H4 (cell line): ENCODE measurements at places on chromosomes 7 and 10. TPM values are rescaled to one million over a fixed set of nuclear protein-coding genes. Genes with fewer than 3 reads are reported as not detected.

The PLEKHA1 gene
- 8.1 and 15.8 TPM in 2 replicates for total RNA-seq

The MKI67 gene
- total RNA-seq = 19.2 and 33.3 TPM in 2 replicates

The CRHR2 gene
- not detected in 2 replicates for total RNA-seq

The CALHM1 gene
- total RNA-seq = not detected in 2 replicates
